ENCODE measurements at places on chromosomes 2 and 18.

GRCh38 chr2:156574112-156574511, 137.9 kb downstream of the GPD2 start:
- no peak for DNase-seq

- no peak for DNase-seq
These were observed 133.9 kb downstream of the MTCL1 start for GRCh38 chr18:8839281-8839680.

GRCh38 chr2:54435325-54436226, 20.6 kb upstream of the SPTBN1 start:
- no peak for DNase-seq

DNA sequence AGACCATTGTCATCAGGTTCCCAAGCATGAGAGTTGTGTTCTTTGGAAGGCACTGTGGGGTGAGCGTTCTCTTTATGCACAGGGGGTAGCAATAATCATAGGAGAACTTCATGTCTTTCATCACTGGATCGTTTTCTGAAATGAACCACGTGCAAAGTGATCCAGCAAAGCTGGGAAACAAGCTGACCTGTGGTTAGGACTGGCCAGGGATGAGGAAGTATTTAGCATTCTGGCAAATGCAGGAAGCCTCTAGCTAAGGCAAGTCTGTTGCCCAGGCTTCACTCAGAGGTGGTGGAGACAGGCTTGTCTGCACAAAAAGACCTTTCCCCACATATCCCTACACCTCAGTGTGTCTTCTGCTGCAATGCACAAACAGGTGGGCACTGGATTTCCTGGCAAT, 58.6 kb downstream of the MMADHC start:
- DNase-seq: no peak

DNA sequence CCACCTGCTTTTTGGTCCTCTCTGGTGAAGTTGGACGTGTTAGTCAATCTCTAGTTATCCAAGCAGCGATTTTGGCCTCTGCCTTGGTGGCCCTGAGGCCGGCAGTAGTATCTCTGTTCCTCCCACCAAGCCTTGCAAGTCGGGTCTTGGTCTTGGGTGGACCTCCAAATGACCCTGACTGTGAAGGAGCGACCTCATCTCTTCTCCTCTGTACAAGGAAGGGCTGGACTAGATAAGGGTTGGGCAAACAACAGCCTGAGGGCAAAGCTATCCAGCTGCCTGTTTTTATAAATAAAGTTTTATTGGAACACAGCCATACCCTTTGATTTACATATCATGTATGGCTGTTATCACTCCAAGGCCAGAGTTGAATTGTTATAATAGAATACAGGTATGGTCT, 74.6 kb upstream of the FOSL2 start:
- no peak for DNase-seq

GRCh38 chr2:120935339-120936313, 200.0 kb downstream of the GLI2 start:
- DNase-seq: no peak

DNA sequence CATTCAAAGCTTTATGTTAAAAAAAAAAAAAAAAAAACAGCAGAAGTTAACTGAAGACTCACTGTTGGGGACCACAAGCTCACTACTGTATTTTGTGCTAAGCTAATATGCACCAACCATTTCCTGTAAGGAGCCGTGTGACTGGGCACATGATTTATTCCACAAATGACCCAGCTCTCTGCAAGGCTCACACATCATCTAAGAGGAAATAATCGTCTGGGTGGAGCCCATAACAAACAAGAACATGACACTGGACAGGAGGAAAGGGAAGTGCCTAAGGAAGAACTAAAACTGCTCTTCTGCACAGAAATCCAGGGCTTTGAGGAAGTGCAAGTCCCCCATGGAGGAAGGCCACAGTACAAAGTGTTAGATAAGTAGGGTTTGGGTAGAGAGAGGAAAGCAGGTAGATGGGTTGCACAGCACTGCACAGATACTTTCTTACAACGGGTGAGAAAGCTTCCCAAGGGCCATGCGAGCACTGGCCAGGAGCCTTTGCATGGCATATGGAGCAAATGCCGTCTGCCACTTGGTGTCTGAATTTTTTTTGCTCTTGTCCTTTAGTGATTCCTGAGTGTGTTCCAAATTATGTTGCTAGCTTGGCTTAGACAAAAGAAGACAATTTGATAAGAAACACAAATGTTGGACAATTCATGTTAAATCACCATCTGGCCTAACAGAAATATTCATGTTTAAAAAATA, 24.4 kb downstream of the NFE2L2 start:
- DNase-seq: no peak
